ENCODE measurements at places on chromosomes 12 and 14.
A peak's percentile ranks its signal among the peaks of the same experiment; 100 is the strongest.

- DNase-seq: no peak
Measured at GRCh38 chr12:14836336-14837210, 6.8 kb downstream of the ART4 start.

- no peak for DNase-seq
Measured at GRCh38 chr12:16833376-16834015, 227.5 kb upstream of the LMO3 start.

- DNase-seq: no peak
Measured at GRCh38 chr12:82357845-82358199, 365 bp downstream of the CCDC59 start.

DNA sequence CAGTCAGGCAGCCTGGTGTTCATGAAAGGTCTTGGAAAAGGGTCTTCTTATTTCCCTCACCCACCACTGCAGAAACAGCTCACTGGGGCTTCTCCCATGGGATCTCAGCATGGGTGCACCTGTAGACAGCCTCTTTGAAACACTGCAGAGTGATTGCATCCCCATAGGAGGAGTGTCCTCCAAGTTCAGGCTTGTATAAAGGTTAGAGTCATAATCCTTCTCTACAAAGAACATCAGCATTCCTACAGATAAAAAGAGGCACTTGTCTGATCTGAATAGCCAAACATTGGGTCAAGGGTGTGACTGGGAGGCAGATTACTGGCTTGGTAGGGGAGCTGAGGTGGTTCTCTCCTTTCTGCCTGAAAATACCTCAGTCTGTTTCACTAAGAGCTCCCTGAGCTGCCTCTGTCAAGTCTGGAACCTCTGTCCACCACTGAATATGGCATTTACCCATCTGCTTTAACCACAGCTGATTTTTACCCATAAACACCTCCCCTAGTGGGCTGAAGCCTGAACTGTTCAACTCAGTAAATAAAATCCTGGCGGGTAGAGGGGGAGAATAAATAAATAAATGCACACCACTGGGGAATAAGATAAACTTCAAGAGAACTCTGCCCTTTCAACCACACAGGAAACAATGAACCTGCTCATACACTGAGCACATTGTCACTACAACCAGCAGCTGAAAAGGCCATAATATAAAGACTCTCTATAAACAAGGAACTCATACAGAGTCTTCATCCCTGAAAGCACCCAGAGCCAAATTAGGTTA is 120.7 kb upstream of the SCAF11 start:
- DNase-seq: no peak

GRCh38 chr12:65194949-65195348 is 25.6 kb downstream of the LEMD3 start:
- DNase-seq: no peak

GRCh38 chr12:44154128-44154527 is 318.2 kb downstream of the TMEM117 start:
- DNase-seq: no peak

DNA sequence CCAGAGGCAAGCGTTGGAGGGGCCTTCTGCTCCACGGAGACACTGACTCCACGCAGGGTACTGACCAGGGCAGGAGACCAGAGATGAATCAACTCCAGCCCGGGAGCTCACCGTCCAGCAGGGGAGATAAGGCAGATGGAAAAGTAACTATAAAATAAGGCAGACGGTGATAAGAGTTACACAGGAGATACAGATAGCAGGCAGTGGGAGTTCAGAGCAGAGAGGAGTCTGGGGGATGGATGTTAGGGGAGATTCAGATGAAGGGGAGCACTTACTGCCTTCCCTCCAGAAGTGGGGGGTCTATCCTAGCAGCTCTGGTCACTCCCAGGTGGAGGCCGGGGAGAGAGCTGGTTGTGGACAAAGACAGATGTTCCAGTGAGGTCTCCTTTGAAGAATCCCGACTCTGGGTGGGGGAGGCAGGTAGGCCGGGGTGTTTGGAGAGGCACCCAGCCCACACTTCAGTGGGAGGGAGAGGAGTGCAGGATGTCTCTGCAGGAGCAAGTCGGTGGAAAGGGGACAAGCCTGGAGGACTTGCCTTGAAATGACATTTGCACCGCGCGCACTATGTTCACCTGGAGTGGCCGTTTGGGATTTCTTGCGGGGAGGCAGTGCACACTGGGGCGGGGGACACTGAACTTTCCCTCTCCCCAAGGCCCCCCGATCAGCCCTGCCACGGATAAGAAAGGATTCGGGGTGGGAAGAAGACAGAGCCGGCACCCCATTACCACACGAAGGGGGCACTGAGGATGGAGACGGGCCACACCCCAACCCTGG is 1.2 kb downstream of the PITPNM2 start:
- DNase-seq: no peak

- DNase-seq: no peak
Measured at GRCh38 chr12:88810806-88811205, 230.5 kb upstream of the KITLG start.

- no peak for DNase-seq
Measured at GRCh38 chr12:101619026-101619786, 24.4 kb downstream of the MYBPC1 start.

- DNase-seq: no peak
Measured at GRCh38 chr12:102816816-102817434, 100.1 kb downstream of the PAH start.

DNA sequence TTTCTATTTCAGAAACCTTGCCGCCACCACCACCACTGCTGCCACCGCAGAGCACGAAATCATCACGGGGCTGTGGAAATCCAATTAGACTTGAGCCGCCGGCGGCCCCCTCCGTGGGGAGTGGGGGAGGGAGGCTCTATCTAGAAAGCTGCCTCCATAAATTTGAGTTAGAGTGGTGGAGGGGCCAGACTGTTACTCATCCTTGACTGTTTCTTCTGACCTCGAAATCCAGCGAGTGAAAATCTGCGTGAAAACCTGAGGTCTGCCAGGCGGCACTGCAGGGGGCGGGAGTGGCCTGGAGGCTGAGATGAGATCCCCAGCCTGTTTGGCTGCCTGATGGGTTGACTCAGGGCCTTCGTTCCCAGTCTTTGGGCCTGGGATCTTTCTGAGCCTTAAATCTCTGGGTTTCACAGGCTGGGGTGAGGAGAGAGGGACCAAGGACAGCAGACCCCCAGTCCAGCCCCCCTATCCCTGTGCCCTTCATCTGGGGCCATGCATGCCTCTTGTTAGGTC is 29.9 kb downstream of the TSPAN9 start:
- DNase-seq: no peak

DNA sequence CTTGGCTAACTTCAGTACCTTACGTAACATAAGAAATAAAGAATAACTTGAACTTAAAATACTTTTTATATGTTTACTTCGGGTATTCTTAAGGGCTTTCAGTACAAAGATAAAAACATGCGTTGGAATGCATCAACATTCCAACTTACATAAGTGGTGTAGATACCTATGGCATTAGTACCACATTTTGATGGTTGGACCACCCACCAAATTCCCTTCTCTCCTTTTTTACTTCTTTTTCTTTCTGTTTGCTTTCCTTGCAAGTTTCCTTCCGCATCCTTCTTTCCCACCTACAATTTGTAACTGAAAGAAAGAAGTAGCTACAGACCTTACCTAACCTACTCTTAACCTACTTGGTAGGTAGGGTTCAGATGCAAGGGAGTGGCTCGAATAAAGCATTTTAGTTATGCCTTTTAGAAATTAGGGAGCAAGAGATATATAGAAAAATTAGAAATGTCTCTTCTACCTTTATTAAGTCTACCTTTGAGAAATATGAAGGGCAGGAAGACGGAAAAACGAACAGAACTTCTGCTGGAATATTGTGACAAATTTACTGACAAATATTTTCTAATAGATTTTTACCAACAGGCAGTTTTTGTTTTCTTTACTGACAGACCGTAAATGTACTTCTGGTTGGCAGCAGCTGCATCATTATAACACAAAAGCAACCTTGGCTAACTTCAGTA is 2.1 kb upstream of the ARHGAP5 start:
- no peak for DNase-seq

DNA sequence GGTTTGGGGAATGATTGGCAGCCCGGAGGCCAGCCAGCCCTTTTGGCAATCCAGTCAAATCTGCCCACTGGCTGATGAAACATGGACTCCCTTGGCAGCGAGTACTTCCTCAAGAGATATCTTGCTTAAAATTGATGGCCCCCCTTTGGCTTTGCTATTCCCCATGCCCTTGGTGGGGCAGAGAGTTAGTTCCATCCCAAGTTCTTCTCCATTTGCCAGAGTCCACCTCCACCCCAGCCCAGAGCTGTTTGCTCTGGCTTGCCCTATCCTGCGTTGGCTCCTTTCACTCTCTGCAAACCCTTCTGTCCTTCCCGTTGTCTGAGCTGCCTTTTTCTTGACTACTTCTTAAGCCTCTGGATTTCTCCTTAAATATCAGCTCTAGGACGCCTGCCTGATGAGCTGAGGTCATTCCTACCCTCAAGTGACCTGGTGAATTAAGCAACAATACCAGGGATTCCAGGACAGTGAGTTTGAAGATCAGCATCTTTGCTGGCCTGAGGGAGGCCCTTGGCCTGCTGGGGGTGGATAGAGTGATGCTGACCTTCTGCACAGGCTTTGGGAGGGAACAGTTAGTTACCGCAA is 212.0 kb downstream of the CACNA1C start:
- no peak for DNase-seq

GRCh38 chr14:24459331-24459730 is 16.8 kb upstream of the SDR39U1 start:
- DNase-seq: no peak

GRCh38 chr12:112183141-112184021 is 58.0 kb downstream of the TRAFD1 start:
- no peak for DNase-seq

DNA sequence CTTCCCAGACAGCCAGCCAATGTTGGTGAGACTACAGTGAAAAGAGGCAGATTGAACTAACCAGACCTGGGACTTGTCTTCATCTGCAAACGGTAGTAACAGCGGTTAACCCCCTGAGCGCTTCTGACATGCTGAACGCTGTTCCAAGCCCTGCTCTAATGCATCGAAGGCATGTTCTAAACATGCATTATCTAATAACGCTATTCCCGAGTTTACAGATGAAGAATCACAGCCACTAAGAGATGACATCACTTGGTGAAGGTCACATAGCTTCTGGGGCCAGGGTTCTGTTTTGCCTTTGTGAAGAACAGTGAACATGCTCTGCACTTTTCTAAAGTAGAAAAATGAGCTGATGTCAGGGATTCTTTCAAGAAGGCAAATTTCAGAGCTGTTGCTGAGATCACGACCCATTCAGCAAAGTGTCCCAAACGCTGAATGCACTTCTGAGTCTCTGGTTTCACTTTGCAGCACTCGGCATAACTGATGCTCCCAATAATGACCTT is 56.0 kb downstream of the FOS start:
- no peak for DNase-seq

GRCh38 chr14:54177641-54178621 is 218.9 kb upstream of the CDKN3 start:
- DNase-seq: no peak

GRCh38 chr12:8033153-8034044 is 883 bp downstream of the FOXJ2 start:
- peak; percentile 79 for DNase-seq

DNA sequence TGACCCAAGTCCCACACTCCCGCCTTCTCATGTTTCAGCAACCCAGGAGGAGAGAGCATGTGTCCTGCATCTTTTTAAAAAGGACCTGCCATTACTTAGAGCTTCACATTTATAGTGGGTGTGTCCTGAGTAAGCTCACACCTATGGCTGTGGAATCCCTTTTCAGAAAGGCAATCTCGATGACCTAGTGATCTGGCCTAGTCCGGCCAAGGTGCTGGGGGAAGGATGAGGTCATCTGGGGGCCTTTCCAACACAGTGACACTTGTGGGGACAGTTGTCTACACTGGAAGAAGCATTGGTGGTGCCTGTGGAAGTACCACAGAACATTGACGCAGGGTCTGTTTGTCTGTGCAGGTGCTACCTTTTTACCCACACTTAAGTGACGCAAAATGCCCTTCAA is 8.2 kb downstream of the TCP11L2 start:
- DNase-seq: no peak

- peak; percentile 40 for DNase-seq
Measured at GRCh38 chr14:68637106-68638021, 155.5 kb downstream of the ZFP36L1 start.

DNA sequence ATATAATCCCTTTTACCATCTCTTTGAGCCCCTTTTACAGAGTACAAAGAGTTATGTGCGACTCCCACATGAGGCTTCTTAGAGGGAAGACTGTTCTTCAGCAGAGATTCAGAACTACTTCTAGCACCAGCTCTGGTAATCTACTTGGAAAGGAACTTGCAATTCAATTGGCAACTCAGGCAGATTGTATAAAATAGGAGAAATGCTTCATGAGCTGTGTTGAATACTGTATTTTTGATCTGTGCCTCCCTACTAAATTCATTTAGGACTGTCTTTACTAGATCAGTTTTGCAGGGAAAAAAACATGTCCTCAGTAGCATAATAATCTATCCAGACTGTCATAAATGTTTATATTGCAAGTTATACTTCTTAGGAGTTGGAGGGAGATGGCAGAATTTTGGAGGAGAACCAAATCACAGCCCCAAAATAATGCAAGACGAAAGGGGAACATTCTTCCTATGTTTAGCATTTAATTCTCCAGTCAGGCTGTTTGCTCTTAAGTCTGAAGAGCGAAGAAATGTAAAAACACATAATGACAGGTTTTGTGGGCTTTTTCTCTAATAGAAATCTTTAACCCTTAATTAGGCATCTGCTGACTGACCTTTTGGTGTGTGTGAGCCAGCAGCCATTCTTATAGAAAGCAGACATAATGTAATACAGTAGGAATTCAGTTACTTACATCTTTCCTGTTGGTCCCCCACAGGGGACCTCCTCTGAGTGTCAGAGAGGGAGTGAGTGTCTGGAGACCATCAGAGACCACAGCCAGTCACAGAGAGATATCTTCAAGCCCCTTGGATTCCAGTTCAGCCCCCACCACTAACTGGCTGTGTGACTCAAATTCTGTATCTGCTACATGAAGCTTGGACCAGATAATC is 3.9 kb downstream of the ANO4 start:
- DNase-seq: no peak

GRCh38 chr12:12779529-12779928 is 5.9 kb upstream of the APOLD1 start:
- DNase-seq: no peak

DNA sequence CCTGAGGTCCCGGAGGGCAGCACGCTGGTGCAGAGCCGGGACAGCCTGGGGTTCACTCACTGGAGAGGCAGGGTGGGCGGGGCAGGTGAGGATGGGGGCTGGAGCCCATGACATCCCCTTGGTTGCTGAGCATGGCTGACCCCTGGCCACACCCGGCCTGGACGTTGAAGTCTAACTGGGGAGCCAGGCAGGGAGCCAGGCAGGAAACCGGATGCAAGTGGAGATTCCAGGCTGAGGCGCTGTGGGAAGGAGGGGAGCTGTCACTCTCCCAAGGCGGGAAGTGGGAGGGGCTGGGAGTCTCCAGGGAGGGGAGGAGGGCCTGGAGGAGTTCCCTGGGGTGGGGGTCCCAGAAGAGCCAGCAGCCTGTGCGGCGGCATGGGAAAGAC is 7.7 kb upstream of the INF2 start:
- DNase-seq: peak; percentile 88

DNA sequence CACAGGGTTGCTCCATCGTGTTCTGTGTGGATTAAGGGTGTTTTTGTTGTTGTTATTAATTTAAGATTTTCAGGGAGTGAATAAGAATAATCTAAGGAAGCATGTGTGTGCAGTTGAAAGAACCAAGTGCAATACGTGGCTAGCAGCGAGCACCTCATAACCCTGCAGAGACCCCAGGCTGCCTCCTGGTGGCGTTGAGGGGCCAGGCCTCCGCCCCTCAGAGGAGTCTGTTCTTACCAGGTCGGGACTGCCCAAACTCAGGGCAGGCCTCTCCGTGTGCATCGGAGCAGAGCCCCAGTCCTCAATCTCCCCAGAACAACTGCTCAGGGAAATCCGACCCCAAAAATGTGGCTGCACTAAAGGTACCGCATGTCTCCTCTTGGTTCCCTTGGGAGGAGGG is 36.8 kb downstream of the IL31 start:
- no peak for DNase-seq

Data from spleen (tissue), 13 donors.